T-helper 2 cell treated with Interferon-gamma antibody and Interleukin-4, amounts not matched to agents 5 μg/mL and 100 μg/mL, for 36 hours (primary cell): ENCODE measurements at places on chromosomes 5 and 9.

GRCh38 chr9:134834217-134834956, 46.2 kb upstream of the FCN2 start:
- H3K27me3 ChIP-seq: no peaks in the 10 kb centered on the region
- no peak for DNase-seq
- no peaks in the 10 kb centered on the region for H3K36me3 ChIP-seq

DNA sequence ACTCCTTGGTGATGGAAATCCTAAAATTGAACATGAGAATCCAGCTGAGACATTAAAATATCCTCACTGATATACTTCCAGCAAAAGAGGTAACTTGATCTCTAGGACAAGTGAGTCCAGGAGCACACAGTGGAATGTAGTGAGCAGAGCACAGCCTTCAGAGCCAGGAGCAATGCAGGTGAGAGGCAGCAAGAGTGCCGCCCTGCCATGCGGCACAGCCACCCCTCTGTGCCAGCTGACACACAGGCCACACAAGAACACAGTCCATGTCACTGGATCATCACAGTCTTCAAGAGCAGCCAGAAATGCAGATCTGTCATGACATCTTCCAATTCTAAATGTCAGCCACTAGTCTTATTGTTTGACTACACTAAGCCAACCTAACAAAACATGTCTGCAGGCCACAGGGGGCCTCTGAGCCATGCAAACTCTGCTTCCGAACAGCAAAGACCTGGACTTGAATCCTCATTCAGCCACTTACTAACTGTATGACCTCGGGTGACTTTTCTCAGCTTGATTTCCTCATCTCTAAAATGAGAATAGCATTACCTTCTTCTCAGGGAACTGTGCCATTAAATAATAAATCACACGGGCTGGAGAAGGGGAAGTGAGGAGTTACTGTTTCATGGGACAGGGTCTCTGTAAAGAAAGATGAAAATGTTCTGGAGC, 47.0 kb downstream of the CCDC125 start:
- no peaks in the 10 kb centered on the region for H3K4me1 ChIP-seq
- no peak overlapping the region for H3K4me3 ChIP-seq
- H3K27ac ChIP-seq: no peak overlapping the region
- H3K27me3 ChIP-seq: no peaks in the 10 kb centered on the region

- no peak overlapping the region for H3K27ac ChIP-seq
- DNase-seq: no peak
- no peaks in the 10 kb centered on the region for H3K36me3 ChIP-seq
- no peak overlapping the region for H3K4me3 ChIP-seq
- peaks cover 3% of the 10 kb centered on the region for H3K27me3 ChIP-seq
Measured at GRCh38 chr5:67292201-67292940, 95.8 kb upstream of the CD180 start.

GRCh38 chr5:76450054-76450453, 47.0 kb downstream of the IQGAP2 start:
- no peak overlapping the region for H3K4me3 ChIP-seq
- H3K27ac ChIP-seq: no peak overlapping the region
- H3K27me3 ChIP-seq: no peaks in the 10 kb centered on the region
- DNase-seq: no peak

GRCh38 chr5:40233268-40233667, 446.4 kb upstream of the PTGER4 start:
- H3K27me3 ChIP-seq: no peaks in the 10 kb centered on the region
- no peak overlapping the region for H3K27ac ChIP-seq
- H3K36me3 ChIP-seq: peaks cover 5% of the 10 kb centered on the region
- no peak for DNase-seq
- peaks cover 15% of the 10 kb centered on the region for H3K4me1 ChIP-seq
- no peak overlapping the region for H3K4me3 ChIP-seq

GRCh38 chr9:133342570-133342969, 5.4 kb downstream of the MED22 start:
- DNase-seq: no peak
- no peak overlapping the region for H3K27ac ChIP-seq
- no peaks in the 10 kb centered on the region for H3K27me3 ChIP-seq
- H3K4me3 ChIP-seq: no peak overlapping the region

- DNase-seq: no peak
- H3K27ac ChIP-seq: no peak overlapping the region
- no peak overlapping the region for H3K4me3 ChIP-seq
- H3K4me1 ChIP-seq: no peaks in the 10 kb centered on the region
- peaks cover 3% of the 10 kb centered on the region for H3K27me3 ChIP-seq
Measured at GRCh38 chr9:128225770-128226411, 22.7 kb downstream of the DNM1 start.

GRCh38 chr5:35145691-35146317, 84.5 kb downstream of the PRLR start:
- no peak overlapping the region for H3K4me3 ChIP-seq
- DNase-seq: no peak
- H3K36me3 ChIP-seq: no peaks in the 10 kb centered on the region

DNA sequence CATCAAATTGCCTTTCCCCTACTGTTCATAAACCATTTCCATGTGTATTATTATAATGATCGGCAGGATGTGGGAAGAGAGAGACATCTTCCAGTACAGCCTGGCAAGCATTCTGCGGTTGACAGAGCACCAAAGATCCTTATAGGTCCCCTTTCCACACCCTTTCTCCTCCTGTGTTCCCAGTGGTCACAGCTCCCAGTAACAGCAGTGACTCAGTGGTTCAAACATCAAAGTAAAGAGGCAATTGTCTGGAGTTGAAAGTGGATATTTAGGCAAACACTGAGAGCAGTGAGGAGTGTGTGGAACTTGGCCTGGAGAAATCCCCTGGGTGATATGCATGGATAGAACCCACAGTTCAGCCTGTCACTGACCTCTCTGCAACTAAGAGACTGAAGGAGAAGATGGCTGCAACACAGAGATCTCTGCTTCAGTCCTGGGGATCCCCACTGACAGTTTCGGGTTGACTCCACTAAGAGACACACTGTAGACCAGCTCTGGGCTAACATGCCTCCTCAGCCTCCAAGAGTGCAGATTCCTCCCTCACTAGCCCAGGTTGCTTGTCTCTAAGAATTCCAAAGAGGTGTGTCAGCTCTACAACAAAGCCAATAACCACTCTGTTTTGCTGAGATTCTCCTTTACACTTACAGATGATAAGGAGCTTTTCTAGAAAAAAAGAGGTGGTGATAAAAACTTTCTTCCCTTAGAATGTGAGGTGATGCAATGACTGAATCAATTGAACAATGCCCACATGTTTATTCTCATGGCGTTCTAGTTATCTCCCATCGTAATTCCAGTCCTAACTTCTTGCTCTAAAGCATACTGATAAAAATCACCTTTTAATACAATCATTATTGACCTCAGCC, 94.4 kb upstream of the IL6ST start:
- peak overlapping the region; percentile 1 for H3K27ac ChIP-seq
- H3K4me1 ChIP-seq: peaks cover 49% of the 10 kb centered on the region
- peak; percentile 41 for DNase-seq
- no peaks in the 10 kb centered on the region for H3K27me3 ChIP-seq
- H3K4me3 ChIP-seq: no peak overlapping the region
- peaks cover 4% of the 10 kb centered on the region for H3K36me3 ChIP-seq

DNA sequence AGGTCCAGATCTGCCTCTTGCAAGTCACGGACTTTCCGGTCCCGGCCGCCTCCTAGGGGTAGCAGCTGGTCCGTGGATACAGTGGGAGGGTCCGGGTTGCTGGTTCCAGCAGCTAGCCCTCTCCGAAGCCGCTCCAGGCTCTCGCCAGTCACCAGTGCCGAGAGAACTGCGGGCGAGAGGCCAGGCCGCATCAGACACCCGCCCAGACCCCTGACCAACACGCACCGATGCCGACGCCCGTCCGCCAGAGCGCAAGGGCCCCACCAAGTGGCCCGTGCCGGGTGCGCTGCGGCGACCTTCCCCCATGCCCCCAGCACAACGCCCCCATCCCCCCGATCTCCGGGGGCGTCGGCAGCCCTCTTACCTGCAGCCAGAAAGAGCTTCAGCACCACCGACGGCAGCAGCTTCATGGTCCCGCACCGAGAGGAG, 470 bp downstream of the HBEGF start:
- peaks cover 50% of the 10 kb centered on the region for H3K4me1 ChIP-seq
- DNase-seq: no peak
- peak overlapping the region; percentile 23 for H3K27ac ChIP-seq
- H3K27me3 ChIP-seq: peaks cover 13% of the 10 kb centered on the region
- H3K36me3 ChIP-seq: peaks cover 17% of the 10 kb centered on the region

GRCh38 chr5:126965061-126965475, 65.3 kb downstream of the MARCHF3 start:
- H3K27me3 ChIP-seq: no peaks in the 10 kb centered on the region
- no peak overlapping the region for H3K27ac ChIP-seq
- DNase-seq: no peak

DNA sequence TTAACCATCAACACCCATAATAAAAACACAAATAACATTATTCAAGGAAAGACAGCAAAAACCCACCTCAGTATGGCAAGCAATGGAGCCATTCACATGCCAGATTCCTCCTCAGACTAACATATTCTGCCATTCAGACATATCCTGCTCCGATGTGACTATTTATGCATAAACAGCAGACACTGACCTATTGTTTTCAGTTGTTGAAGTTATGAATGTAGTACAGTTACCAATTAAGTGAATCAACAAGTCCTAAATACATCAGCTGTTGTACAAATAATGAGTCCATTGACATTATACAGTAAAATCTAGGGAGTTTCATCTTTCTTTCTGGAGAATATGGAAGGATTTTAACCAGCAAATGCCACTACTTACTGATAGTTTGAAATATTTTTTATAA, 131.7 kb downstream of the DENND1A start:
- peaks cover 4% of the 10 kb centered on the region for H3K4me1 ChIP-seq
- H3K36me3 ChIP-seq: no peaks in the 10 kb centered on the region
- H3K27me3 ChIP-seq: no peaks in the 10 kb centered on the region

GRCh38 chr5:74279244-74279643, 361.3 kb downstream of the ENC1 start:
- H3K4me1 ChIP-seq: no peaks in the 10 kb centered on the region
- peaks cover 23% of the 10 kb centered on the region for H3K27me3 ChIP-seq
- no peak overlapping the region for H3K27ac ChIP-seq
- H3K4me3 ChIP-seq: no peak overlapping the region

GRCh38 chr9:7360513-7360912, 439.1 kb downstream of the DMAC1 start:
- H3K27ac ChIP-seq: no peak overlapping the region
- no peaks in the 10 kb centered on the region for H3K4me1 ChIP-seq
- no peaks in the 10 kb centered on the region for H3K36me3 ChIP-seq
- DNase-seq: no peak
- H3K27me3 ChIP-seq: peaks cover 9% of the 10 kb centered on the region
- H3K4me3 ChIP-seq: no peak overlapping the region

DNA sequence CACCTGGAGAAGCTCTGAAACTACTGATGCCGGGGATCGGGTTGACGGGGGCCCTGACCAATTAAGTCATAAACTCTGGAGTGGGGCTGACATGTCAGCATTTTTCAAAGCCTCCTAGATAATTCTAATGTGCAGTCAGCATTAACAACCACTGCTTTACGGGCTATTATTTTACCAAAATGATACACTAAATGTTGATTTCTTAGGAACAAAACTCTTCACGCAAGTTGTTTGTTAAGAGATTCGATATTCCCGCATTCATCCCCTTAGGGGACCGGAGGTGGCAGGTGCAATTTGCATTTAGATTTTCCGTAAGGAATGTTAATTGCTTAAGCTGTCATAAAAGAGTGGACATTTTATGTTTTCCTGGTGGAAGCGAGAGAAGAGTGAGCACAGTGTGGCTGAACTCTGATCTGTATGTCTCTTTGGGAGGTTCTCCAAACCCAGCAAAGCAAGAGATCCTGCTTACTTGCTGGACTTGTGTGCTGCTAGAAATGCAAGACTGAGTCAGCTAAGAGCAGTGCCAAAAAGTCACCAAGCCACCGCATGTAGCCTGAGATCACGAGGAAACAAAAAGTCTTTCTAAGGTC, 77.6 kb downstream of the UGCG start:
- H3K27ac ChIP-seq: no peak overlapping the region
- no peak overlapping the region for H3K4me3 ChIP-seq
- no peaks in the 10 kb centered on the region for H3K36me3 ChIP-seq

- H3K4me1 ChIP-seq: peaks cover 7% of the 10 kb centered on the region
- H3K4me3 ChIP-seq: no peak overlapping the region
- H3K27ac ChIP-seq: no peak overlapping the region
- H3K27me3 ChIP-seq: peaks cover 20% of the 10 kb centered on the region
- H3K36me3 ChIP-seq: no peaks in the 10 kb centered on the region
Measured at GRCh38 chr9:68560071-68560844, 19.6 kb upstream of the TMEM252 start.

DNA sequence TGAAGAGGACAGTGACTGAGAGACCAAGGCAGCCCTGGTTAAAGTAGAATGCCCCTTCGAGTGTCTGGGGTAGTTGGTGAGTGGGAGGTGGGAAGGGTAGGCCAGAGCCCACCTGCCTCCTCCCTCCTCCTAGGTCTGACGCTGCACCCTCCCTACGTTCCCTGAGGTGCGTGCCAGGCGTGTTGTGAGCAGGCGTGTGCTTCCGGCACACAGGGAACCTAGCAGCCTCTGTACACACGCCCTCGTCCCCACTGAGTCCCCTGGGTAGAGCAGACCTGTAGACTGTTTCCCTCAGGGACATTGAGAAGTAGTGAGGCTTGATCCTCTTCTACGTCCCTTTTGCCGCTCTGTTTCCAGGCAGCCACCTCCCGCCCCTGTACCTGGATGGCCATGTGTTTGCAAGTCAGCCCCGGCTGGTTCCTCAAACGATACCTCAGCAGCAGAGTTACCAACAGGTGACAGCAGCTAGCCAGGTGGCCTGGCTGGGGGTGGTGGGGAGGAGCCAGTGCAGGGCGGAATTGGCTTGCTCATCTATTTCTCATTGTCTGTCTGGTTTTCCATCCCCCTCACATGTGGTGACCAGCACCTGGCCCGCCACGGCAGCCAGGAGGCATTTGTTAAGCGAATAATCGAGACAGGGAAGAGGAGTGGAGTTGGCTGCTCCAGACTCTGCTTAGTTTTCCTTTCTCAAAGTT, 16.8 kb upstream of the POMT1 start:
- no peak overlapping the region for H3K27ac ChIP-seq
- no peaks in the 10 kb centered on the region for H3K4me1 ChIP-seq
- no peak for DNase-seq
- H3K36me3 ChIP-seq: peaks cover 76% of the 10 kb centered on the region

- H3K4me3 ChIP-seq: no peak overlapping the region
- no peak overlapping the region for H3K27ac ChIP-seq
- no peaks in the 10 kb centered on the region for H3K36me3 ChIP-seq
Measured at GRCh38 chr5:132009706-132010405, 1.6 kb downstream of the ACSL6 start.

- peaks cover 8% of the 10 kb centered on the region for H3K4me1 ChIP-seq
- H3K27me3 ChIP-seq: no peaks in the 10 kb centered on the region
- no peak for DNase-seq
- peaks cover 6% of the 10 kb centered on the region for H3K36me3 ChIP-seq
- no peak overlapping the region for H3K27ac ChIP-seq
Measured at GRCh38 chr5:16550316-16550952, 66.4 kb downstream of the RETREG1 start.

GRCh38 chr5:143826951-143827444, 15.0 kb downstream of the HMHB1 start:
- peak; percentile 70 for DNase-seq
- peaks cover 18% of the 10 kb centered on the region for H3K4me1 ChIP-seq
- H3K27ac ChIP-seq: no peak overlapping the region
- H3K36me3 ChIP-seq: no peaks in the 10 kb centered on the region
- H3K4me3 ChIP-seq: no peak overlapping the region
